ENCODE measurements at places on chromosomes 2 and 18. TPM values are rescaled to one million over a fixed set of nuclear protein-coding genes. Genes with fewer than 3 reads are reported as not detected.

The STPG4 gene
- not detected for total RNA-seq

The IL1F10 gene
- total RNA-seq = not detected

The MROH2A gene
- total RNA-seq = not detected

The CKAP2L gene
- total RNA-seq = 0.07 TPM

The KCTD1 gene
- 6.0 TPM for total RNA-seq

The SLC11A1 gene
- 3.7 TPM for total RNA-seq

The HOXD1 gene
- 0.20 TPM for total RNA-seq

The ACTR2 gene
- total RNA-seq = 43.9 TPM

DNA sequence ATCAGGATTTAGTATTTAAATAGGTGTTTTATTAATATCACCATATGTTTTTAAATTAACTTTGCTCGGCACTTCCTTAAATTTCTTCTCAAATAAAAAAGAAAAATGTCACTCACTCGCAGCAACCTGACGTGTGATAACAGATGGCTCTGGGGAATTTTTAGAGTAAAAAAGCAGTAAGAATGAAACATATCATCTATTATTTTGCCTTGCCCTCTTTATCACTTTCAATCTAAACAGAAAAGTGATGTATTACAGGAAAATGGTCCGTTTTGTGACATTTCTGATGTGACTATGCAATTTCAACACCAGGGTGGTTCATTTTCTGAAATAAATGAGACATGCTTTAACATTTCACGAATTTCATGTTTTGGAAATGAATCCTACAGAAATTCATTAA lies 1368.0 kb upstream of the LRRTM1 start:
- no peak overlapping the region for H3K27ac ChIP-seq
- H3K36me3 ChIP-seq = no peaks in the 10 kb centered on the region
- no peak for DNase-seq
- no peak overlapping the region for H3K4me3 ChIP-seq
- H3K4me1 ChIP-seq = no peaks in the 10 kb centered on the region

- no peaks in the 10 kb centered on the region for H3K36me3 ChIP-seq
- no peak overlapping the region for H3K27ac ChIP-seq
- peaks cover 2% of the 10 kb centered on the region for H3K27me3 ChIP-seq
- no peak for DNase-seq
- no peak overlapping the region for H3K4me3 ChIP-seq
Measured at GRCh38 chr2:98827625-98828368, 96.9 kb upstream of the MGAT4A start.

GRCh38 chr18:78363556-78364387 lies 615.8 kb upstream of the SALL3 start:
- H3K27ac ChIP-seq = no peak overlapping the region
- H3K4me1 ChIP-seq = no peaks in the 10 kb centered on the region
- no peaks in the 10 kb centered on the region for H3K27me3 ChIP-seq
- DNase-seq = no peak
- no peaks in the 10 kb centered on the region for H3K36me3 ChIP-seq
- no peak overlapping the region for H3K4me3 ChIP-seq

GRCh38 chr2:113863144-113863543 lies 26.7 kb upstream of the ACTR3 start:
- no peaks in the 10 kb centered on the region for H3K36me3 ChIP-seq
- DNase-seq = no peak
- H3K27me3 ChIP-seq = no peaks in the 10 kb centered on the region
- H3K4me3 ChIP-seq = no peak overlapping the region

- H3K27ac ChIP-seq = peak overlapping the region; percentile 97
- no peaks in the 10 kb centered on the region for H3K36me3 ChIP-seq
- peak overlapping the region; percentile 97 for H3K4me3 ChIP-seq
- H3K27me3 ChIP-seq = no peaks in the 10 kb centered on the region
- peaks cover 74% of the 10 kb centered on the region for H3K4me1 ChIP-seq
Measured at GRCh38 chr2:218289639-218290315, 2.5 kb downstream of the TMBIM1 start.

- no peaks in the 10 kb centered on the region for H3K27me3 ChIP-seq
- no peaks in the 10 kb centered on the region for H3K36me3 ChIP-seq
- no peak for DNase-seq
- H3K4me3 ChIP-seq = peak overlapping the region; percentile 93
- peaks cover 30% of the 10 kb centered on the region for H3K4me1 ChIP-seq
Measured at GRCh38 chr18:36130039-36130831, 536 bp downstream of the ELP2 start.

DNA sequence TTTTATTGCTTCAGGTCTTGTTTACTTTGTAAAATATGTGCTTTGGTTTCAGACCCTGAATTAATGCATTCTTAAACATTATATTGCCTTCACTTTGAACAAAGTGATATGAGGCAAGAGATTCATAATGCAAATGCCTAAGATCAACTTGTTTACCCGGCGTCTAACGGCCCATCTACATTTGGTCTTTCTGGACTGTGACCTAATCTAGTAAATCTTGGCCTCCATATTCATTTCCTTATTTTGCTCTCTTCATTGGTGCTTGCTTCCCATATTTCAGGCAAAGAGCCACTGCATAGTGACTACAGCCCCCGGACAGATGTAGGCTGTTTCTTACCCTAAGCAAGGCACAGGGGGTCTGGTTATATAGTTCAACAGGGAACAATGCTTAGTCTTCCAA lies 53.0 kb upstream of the SLC39A10 start:
- no peaks in the 10 kb centered on the region for H3K27me3 ChIP-seq
- no peak for DNase-seq
- no peak overlapping the region for H3K27ac ChIP-seq

DNA sequence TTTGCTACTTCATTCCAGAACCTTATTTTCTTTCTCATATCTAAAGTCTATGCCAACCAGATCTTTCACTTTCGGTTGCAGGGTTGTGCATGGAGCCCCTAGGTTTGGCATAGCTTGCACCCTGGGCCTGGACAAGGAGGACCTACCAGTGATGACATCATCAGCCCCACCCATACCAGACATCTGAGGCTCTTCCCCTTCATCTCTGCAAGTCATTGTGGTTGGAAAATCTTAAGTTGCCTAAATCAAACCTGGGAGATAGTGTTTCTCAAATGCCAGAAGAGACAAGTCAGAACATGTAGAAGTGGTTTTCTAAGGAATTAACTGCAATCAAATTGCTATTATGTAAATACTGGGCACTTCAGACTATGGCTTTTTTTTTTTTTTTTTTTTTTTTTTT lies 363.3 kb downstream of the ZNF516 start:
- no peaks in the 10 kb centered on the region for H3K27me3 ChIP-seq
- no peak overlapping the region for H3K27ac ChIP-seq
- DNase-seq = no peak
